ENCODE measurements at places on chromosomes 2 and 18.

- no peak for DNase-seq
These were observed 39.5 kb downstream of the ARL4C start for GRCh38 chr2:234457421-234457820.

GRCh38 chr18:42340423-42341009 lies 385.5 kb downstream of the PIK3C3 start:
- DNase-seq = no peak

- DNase-seq = no peak
These were observed 379.1 kb upstream of the FIGN start for GRCh38 chr2:164114937-164115336.

GRCh38 chr2:209636076-209636475 lies 135.6 kb upstream of the UNC80 start:
- no peak for DNase-seq

- DNase-seq = no peak
These were observed 84.6 kb downstream of the RDH14 start for GRCh38 chr2:18475884-18476283.

GRCh38 chr18:59101830-59102414 lies 37.8 kb upstream of the SEC11C start:
- DNase-seq = no peak

DNA sequence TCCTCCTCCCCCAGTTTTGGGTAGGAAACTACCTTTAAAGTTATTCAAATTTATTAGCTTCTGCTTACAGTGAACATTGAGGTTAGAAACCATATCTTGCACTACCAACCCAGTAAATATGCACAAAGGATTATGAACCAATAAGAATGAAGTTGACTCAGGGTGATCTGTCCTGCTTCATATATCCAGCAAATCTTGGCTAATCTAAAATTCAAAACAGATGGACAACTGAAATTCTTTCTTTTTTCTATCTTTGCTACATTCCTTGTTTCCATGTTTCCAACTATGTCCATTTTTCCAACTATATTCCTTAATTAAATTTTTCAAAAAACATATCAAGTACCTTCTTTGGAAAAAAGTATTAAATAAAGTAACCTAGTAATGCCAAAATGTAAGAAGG lies 149.3 kb downstream of the FAM124B start:
- DNase-seq = no peak

DNA sequence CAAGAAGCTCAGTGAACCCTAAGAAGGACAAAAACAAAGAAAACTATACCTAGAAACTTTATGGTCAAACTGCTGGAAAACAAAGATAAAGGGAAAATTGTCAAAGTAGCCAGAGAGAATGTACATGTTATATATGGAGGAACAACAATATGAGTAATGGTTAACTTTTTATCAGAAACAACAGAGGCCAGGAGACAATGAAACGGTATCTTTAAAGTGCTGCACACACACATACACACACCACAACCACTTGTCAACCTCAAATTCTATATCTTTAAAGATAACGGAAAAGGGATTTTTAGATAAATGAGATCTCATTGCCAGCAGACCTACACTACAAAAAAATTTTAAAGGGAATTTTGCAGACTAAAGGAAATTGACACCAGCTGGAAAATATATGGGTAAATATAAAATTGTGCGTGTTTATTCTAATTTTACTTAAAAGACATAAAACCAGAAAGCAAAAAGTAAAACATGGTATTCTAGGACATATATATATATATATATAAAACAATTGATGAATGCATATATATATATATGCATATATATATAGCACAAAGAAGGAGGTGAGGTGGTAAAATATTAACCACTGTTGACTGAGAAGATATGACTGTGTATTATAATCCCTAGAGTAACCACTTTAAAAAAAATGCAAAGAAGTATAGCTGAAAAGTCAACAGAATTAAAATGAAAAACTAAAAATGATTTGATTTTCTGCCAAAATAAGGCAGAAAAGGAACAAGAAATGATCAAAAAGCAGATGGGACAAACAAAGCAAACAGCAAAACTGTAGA lies 172.0 kb downstream of the SRBD1 start:
- no peak for DNase-seq

DNA sequence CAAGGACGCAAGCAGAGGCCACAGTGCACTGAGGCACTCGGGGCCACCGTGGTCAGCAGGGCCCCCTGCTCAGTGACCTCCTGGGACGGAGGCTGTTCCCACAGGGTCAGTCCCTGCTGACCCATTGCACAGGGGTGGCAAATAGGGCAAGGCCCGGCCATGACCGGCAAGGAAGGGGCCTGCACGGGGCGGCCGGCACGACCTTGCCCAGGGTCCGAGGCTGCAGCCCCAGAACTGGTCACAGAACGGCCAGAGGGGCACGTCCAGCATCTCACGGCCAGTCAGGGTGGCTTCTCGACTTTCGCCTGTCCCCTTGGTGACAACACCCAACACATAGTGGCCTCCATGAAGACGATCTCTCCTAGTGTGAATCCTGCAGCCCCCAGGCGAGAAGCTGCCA lies 27.6 kb upstream of the OTOS start:
- no peak for DNase-seq

DNA sequence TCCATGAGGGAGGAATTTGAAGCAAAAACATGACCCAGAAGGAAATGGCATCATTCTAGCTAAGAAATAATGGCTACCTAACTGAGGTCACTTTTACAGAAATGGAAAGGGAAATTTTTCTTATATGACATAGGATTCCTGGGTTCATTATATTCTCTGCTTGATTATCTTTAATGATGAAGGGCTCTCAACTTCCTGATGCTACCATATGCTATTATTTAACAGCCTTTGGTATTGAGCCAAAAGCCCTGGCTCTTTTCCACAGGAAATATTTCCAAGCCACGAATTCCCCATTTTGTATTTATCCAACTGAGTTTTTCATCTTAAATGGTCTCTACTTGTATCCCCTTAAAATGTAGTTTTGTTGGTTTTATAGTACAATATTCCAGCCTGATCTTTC lies 63.2 kb upstream of the NPAS2 start:
- no peak for DNase-seq

DNA sequence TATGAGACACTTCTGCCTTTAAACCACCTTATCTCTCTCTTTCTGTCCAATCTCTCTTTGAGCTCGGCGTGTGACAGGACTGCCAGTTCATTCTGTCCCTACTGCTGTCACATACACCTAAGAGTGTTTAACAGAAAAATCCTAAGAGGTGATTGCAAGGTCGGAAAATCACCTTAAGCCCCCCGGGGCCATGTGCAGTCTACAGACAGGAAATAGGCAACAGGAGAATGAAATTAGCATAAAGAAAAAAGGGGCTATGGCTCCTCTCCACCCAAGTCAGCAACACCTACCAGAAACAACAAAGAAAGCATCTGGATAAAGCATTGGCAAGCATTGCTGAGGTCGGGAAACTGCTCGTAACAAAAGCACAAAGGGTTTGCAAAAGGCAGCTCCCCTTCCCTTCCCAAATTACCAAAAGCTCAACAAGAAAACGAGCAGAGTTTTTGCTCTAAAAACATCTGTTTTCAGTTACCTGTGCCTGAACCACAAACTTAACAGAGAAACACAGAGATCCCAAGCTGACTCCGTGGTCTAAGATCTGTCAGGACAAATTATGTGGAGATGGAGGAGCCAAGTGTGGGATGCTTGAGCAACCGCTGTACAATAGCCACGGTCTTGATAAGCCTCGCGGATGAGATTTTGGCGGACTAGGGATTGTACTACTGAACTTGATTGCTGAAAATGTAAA lies 30.4 kb downstream of the ANKRD44 start:
- no peak for DNase-seq

DNA sequence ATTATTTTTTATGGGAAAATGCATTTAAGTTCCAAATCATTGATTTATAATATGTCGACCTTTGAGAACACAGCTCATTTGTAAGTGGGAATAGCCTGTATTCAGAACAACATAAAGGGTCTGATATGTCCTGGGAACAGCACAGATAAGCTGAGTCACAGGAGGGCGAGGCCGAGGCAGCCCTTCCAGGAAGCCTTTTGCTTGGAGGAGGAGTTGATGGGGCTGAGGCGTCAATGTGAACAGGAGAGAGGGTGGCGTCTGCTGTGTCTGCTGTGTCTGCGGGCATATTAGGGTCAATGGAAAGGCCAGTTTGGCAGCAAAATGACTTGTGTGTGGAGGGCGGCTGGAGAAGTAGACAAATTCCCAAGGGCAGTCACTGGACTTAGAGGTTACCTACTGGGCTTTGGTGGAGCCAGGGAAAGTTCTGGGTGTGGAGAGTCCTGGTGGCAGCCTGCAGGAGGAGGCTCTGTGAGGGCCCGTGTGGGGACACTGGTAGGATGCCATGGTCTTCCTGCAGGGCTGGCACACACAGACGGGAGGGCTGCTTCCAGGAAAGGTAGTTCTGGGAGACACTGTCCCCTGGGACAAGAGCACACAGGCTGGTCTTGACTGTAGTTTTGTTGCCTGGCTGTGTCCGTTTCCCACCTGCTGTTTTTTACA lies 128.1 kb downstream of the GLI2 start:
- no peak for DNase-seq

DNA sequence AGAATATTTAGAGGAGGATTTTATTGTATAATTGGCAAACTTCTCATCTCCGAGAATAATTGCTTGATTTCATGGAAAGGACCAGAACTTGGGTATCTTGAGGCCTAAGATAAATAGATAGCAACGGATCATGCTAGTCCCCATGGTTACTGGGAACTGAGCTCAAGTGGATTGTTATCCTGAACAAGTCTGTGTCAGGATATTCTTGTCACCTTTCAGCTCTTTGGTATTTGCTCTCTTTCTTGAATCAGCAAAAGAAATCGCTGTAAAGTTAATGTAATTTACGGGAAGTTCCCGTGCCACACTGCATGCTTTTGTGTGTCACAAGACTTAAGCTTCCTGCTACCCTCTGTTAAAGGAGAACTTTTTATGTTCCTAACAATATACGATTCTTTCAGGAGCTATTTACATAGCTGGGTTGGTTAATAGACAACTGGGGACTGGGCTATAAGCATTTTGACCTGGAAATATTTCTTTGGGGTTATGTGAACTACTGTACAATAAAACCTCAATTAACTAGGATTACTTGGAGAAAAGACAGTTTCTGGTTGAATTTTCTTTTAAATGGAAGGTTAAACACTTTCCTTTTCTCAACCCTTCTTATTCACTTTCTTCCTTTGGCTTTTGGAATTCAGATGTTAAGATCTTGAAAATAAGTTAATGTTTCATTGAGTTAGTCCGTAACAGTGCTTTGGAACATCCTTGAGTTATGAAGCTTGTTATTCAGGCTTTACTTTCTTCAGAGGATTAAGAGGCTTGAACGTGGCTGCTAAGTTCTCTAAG lies 151.2 kb downstream of the FMNL2 start:
- no peak for DNase-seq

GRCh38 chr18:73549236-73549635 lies 598.4 kb downstream of the FBXO15 start:
- DNase-seq = no peak

- DNase-seq = peak; percentile 12
These were observed 552 bp downstream of the CNPPD1 start for GRCh38 chr2:219175928-219176817.

- no peak for DNase-seq
These were observed 121.1 kb upstream of the ACAA2 start for GRCh38 chr18:49934457-49934856.

DNA sequence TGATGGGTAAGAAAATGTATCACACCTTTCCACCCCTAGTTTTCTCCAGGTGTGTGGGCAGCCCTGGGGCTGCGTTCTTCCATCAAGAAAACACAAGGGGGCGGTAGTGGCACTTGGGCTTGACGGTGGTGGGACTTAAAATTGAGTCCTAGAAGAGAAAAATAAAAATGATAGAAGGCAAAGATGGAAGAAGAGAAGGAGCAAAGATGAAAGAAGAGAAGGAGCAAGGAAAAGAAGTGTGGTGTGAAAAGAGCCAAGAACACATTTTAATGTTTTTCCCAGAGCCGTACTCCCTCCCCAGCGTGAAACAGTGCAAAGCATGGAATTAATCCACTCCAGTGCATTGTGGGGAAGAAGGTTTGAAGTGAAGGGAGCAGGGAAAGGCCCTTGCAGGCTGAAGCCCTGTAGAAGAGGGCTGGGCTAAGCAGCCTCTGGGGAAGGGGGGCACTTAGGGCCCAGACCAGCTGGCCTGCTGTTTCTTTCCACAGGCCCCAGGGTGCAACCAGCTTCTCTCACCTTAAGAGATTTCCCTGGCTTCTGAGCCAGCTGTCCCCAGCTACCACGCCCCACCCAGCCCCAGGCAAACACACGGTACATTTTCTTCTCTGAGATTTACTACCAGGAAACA lies 256.8 kb downstream of the RNF152 start:
- DNase-seq = no peak

DNA sequence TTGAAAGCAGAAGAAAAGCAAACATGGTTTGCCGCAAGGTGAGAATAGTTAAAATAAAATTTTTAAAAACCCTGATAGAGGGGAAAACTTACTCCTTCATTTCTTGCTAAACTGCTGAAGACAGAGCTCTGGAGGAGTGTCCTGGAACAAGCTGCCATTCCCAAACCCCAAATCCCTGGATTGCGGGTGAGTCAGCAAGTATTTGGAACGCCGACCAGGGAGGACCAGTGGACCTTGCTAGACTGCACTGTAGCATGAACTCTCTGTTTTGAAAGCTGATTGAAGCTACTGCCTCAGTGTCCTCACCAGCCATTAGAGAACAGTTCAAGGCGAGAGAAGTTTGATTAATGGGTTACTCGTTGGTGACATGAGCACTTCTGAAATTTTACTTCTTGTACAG lies 99.4 kb upstream of the RASGRP3 start:
- DNase-seq = no peak

- no peak for DNase-seq
These were observed 3.0 kb downstream of the MSH6 start for GRCh38 chr2:47785986-47786385.

DNA sequence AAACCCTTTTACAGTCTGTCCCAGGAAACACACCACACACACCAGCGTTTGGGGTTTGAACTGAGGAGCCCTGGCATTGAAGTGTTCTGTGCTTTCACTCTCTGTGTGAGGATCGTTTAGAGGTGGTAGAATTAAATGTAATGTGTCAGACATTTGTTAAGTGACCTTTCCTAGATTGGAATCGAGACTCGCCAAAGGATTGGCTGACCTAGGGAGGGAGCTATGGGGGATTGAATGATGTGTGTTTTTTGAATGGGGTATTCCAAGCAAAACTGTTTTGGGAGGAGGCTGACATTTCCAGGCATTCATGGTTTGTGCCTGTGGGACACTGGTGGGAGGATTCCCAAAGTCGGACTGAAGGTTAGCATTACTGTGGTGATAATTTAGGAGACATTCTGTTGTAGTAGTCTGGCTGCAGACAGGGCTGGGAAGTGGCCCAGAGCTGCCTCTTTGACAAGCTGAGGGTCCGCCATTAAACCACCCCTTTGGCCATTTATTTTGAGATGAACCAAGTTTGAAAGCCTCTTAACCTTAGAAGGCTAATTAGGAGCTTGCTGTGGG lies 1.7 kb downstream of the MYO1B start:
- no peak for DNase-seq
